ENCODE measurements at places on chromosomes 6 and 20.

DNA sequence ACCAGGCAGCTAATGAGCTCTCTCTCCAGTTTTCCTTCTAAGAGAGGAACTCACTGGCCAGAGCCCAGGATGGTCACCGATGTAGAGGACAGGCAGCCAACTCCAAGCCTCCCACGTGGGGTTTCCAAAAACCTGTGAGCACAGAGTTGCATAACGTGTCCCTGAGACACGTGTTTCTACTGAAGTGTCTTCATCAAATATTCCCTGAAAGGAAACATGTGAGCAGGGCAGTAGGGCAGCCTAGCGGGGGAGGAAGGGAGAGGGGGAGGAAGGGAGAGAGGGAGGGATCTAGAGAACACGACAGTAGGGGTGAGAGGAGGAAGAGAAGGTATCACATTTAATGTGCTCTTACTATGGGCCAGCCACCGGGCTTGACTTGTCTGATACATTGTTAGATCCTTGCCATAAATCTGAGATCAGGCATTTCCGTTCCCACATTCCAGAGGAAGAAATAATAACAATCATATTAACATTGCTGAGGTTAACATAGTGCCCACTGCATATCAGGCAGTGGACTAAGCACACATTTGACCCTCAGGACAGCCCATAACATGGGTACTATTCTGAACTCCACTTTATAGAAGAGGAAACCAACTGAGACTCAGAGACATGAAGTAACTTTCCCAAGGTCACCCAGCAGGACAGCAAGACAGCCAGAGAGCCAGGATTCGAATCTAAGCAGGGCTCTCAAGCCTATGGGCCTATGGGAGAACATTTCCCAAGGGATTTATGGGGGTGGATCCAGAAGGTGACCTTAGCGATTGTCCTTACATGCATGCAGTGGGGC, 4.5 kb upstream of the SYS1 start:
- DNase-seq: no peak

DNA sequence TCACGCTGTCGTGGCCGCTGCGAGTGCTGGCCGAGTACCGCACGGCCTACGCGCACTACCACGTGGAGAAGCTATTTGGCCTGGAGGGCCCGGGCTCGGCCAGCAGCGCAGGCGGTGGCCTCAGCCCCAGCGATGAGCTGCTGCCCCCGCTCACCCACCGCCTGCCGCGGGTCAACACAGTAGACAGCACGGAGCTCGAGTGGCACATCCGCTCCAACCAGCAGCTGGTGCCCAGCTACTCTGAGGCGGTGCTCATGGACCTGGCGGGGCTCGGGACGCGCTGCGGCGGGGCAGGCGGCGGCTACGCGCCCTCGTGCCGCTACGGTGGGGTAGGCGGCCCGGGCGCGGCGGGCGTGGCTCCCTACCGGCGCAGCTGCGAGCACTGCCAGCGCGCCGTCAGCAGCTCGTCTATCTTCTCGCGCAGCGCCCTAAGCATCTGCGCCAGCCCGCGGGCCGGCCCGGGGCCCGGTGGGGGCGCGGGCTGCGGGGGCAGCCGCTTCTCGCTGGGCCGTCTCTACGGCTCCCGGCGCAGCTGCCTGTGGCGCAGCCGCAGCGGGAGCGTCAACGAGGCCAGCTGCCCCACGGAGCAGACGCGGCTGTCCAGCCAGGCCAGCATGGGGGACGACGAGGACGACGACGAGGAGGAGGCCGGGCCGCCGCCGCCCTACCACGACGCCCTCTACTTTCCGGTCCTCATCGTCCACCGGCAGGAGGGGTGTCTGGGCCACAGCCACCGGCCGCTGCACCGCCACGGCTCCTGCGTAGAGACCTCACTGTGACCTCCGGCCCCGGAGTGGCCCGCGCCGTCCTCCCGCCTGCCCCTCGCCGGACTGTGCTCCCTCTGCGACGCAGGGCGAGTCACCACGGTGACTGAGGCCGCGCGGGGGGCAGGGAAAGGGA, 5.7 kb downstream of the TMEM151B start:
- no peak for DNase-seq

- DNase-seq: no peak
Measured at GRCh38 chr6:167896648-167897047, 69.9 kb downstream of the AFDN start.

DNA sequence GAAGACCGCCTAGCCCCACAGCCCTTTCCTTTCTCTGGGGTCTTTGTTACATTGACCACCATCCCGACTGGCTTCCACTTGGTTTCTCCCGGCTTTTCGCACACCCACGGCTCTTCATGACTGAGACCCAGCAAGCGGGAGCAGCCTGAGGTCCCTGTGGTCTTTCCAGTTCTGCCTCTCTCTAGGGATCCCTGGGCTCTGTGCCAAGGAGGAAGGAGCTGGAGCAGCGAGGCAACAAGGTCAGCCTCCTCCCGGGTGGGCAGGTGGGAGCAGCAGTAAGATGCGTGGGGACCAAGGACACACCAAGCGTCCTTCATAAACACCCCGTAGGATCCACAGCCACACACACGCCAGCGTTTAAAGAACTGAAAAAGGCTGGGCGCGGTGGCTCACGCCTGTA, 29.6 kb upstream of the MRGBP start:
- DNase-seq: no peak

- no peak for DNase-seq
Measured at GRCh38 chr6:132973514-132973993, 159.2 kb downstream of the RPS12 start.
